ENCODE measurements at places on chromosomes 5 and 9.

GRCh38 chr9:93673839-93674334 is 97.5 kb downstream of the PHF2 start:
- DNase-seq: no peak

GRCh38 chr5:79464695-79465332 is 49.1 kb downstream of the HOMER1 start:
- DNase-seq: peak; percentile 44

GRCh38 chr5:119218830-119219782 is 136.7 kb upstream of the TNFAIP8 start:
- DNase-seq: no peak

DNA sequence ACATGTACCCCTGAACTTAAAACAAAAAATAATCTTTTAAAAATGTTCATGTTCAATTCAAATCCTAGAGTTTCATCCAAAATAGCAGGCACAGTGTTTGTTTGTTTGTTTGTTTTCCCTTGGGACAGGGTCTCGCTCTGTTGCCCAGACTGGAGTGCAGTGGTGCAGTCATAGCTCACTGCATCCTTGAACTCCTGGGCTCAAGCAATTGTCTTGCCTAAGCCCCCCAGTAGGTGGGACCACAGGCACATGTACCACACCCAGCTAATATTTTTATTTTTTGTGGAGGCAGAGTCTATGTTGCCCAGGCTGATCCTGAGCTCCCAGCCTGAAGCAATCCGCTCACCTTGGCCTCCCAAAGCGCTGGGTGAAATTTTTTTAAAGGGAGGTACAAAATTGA is 5.0 kb upstream of the POLR1E start:
- no peak for DNase-seq

GRCh38 chr5:21237461-21237860 is 1249.5 kb upstream of the CDH18 start:
- no peak for DNase-seq

DNA sequence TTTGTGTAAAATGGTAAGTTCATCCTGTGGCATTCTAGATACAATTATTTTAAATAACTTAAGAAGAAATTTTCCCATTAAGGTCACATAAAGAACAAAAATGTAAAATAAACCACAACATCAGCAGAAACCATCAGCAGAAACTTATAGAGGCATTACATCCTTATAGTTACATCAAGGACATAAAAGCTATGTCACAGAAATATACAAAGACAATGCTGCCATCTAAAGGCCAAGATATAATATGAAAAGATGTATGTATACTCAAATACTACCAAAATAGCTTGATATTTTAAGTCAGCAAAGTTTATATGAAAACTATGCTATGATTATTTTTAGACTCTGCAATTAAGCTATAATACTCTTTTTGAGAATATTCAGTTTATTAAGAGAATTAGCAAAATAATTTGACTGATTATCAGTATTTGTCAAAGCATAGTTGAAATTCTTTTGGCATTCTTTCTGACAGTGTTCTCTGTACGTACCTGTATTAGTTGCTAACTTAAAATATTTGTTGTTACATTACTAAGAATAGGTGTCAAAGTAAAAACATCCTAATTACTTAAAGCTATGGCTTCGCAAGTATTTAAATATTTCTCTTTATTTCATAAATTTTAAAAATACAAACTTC is 36.2 kb downstream of the FBXL17 start:
- DNase-seq: peak; percentile 60

- DNase-seq: no peak
These were observed 3.0 kb upstream of the SAP30L start for GRCh38 chr5:154442801-154443200.

GRCh38 chr5:30050056-30050815 is 1143.2 kb upstream of the CDH6 start:
- DNase-seq: no peak

DNA sequence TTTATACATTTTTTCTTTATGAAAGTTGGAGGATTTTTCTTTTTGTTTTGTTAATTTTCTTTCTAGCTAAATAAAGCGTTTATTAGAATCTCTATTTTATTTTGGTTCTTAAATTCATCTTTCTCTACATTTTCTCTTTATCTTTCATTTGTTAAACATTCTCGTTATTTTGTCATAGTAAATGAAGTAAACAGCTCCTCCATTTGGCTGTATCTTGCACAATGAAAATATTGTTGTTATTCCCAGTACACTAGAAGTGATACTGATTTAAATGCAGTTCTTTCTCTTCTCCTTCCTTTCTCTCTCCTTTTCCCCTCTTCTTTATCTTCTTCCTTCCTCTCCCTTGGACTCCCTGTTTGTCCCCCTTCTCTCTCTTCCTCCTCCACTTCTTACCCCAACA is 88.8 kb downstream of the FER start:
- no peak for DNase-seq

DNA sequence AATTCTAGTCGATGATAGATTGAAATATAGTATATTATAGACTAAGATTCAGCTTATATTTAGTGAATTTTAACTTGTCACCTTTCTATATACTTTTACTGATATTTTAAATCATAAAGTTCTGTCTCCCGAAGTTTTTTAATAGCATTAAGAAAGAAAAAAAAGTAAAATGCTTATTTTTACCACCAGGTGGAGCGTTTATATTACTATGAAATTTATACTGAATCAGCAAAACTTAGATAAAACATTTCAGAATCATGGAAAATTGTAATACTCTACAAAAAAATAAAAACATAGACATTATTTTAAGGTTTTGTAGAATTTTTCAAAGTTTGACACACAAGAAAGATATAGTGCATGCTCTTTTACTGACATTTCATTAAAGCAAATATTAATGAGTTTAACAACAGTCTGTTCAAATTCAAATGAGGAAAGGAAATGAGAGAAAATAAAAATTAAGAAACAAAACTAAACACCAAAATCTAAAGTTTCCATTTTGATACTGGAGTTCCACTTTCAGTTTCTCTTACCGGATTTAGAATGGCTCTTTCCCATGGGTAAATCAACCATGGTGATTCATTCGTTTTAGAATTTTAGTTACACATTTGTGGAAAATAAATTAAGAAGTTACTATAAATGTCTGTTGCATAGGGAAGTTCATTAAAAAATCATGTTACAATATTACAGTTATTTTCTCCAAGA is 1035.3 kb downstream of the CDH12 start:
- DNase-seq: no peak

Data from kidney tubule cell (primary cell).